Common myeloid progenitor, CD34-positive (primary cell): ENCODE measurements at places on chromosomes 11 and 22.

GRCh38 chr11:34830648-34831047 is 85.5 kb downstream of the APIP start:
- DNase-seq: no peak

GRCh38 chr11:10606536-10607208 is 38.2 kb upstream of the LYVE1 start:
- DNase-seq: peak; percentile 80

DNA sequence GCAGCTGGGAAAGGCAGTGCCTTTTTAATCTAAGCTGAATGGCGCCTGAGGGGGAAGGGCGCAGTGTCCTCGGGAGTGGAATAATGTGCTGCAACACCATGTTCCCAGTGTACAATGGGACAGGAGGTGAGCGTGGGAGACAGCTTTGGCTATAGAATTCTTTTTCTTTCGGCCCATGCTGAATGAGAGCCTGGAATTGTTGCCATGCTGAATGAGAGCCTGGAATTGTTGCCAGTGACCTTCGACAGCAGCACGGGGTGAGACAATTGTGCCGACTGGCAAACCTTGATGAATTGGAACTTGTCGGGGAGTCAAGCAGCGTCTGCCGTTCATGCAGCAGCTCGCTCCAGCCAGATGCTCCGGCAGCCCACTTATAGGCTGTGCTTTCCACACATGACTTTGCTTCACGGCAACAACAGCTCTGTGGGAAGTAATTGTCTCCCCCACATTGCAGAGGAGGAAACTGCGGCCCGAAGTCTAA is 141.4 kb upstream of the E2F8 start:
- DNase-seq: no peak

DNA sequence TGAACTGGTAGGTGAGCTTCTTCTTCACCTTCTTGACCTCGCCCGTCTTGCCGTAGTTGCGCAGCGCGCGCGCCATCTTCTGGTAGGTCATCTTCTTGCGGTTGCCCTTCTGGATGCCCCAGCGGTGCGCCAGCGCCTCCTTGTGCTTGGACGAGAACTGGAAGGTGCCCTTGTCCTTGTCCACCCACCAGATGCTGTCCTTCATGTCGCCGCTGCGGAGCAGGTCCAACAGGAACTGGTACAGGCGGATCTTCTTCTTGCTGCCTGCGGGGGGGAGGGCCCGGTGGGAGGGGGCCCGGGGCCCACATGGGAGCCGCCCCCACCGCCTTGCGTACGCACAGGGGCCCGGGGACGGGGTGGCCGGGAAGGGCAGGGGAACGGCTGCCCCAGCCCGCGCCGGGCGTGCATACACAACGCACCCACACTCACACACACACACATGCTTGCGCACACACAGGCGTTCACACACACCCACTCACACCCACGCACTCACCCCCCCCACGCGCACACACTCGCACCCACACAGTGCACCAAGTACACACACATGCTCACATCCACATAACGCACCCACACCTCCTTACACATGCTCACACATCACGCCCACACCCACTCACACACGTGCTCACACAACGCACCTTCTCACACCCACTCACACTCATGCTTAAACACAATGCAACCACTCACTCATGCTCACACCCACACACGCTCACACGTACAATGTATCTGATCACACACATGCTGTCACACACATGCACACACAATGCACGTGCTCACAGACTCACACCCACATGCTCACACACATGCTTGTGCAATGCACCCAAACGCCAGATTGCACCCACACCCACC is 3.0 kb upstream of the MYBPC3 start:
- DNase-seq: peak; percentile 55

DNA sequence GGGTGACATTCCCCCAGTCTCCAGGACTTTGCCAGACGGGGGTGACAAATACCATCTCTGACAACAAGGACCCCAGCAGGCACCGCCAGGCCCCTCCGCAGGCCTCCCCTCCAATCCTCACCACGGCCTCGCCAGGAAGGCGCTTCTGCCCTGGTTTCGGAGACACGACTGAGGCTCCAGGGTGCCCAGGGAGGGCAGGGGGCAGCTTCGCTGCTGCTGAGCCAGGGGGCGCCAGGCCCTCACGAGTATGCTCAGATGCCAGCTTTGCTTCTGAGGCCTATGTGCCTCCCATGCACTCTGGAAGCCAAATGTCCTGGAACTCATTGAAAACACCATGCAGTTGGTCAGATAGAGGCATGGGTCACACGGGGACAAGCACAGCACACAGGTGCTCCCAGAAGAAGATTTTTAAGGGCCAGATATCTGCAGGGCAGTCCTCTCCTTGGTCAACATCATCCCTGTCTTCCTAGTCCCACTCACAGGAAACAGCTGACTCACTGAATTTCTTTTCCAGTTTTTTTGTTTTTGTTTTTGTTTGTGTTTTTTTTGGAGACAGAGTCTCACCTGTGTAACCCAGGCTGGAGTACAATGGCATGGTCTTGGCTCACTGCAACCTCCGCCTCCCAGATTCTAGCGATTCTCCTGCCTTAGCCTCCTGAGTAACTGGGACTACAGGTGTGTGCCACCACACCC is 19.9 kb downstream of the BID start:
- DNase-seq: peak; percentile 64

DNA sequence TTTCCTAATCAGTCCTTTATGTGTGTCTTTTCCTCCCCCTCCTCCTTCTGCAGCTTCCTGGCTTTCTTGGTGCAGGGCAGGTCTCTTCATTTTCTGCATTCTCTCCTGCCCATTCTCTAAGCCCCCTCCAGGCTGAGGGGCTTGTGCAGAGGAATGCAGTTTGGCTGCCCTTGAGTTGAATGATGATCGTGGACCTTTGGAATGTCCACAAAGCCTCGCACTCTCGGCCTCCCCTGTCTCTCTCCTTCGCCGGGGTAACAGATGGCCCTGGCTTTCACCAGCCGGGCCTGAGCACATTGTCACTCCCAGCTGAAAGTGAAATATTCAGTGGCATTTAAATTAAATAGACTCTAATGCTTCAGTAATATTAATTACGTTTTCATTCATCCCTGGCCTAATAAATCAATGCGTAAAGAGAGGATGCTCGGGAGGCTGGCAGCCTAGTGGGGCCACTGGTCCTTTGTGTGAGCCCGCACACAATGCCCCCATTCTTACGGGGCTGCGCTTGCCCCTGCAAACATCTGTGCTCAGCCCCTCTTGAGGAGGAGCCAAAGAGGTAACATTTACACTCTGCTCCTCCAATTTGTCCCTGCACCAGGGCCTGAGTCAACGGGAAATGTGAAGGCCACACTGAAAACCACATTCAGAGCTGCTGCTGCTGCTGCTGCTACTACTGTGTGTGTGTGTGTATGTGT is 64.9 kb upstream of the PAX6 start:
- no peak for DNase-seq

DNA sequence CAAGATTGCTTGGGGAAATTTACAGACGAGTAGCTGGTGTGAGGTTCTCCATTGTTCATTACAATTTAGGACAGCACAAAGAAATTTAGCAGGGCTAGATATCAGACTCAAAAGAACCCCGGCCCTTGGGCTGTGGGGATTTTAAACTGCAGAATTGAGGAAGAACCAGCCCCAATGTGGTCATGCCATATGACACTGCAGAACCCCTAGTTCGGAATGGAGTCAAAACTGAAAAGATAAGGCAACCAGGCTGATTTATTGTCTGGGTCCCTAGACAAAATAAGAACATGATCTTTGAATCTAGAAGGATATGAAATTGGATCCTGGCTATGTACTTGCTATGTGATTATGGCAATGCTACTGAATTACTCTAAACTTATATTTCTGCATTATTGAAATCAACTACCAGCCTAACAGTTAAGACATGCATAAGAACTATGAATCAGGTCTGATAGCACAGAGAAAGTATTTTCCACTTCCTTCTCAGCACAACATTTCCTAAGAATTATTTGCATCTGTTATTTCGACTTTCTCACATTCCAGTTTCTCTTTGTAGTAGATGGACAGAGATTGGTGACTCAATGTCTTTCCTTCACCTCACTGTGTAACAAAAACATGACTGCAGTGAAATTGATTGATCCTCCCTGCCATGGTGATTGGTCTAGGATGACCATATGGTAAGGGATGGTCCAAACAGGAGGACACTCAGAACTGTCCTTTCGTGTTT is 13.2 kb downstream of the MMP3 start:
- DNase-seq: peak; percentile 55

GRCh38 chr11:102118937-102119336 is 8.7 kb downstream of the YAP1 start:
- no peak for DNase-seq

DNA sequence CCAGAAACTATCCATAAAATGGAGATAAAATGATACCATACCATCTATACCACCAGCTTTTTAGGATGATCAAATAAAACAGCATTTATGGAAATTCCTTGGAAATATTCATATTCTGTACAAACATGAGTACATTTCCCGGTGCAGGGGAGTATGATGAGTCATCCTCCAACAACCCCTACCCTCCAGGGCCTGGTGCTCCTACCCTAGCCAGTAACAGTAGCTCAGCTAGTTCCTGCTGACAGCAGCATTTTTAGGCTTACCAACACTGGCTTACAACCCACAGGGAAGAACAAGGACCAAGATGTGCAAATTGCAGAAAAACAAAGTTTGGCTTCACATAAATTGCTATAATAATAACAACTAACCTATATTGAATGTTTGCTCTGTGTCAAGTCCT is 406.2 kb upstream of the CADM1 start:
- DNase-seq: no peak

- DNase-seq: no peak
Observed at GRCh38 chr11:33941637-33942160, 49.8 kb upstream of the LMO2 start.

- DNase-seq: no peak
Observed at GRCh38 chr11:121354192-121354591, 61.6 kb downstream of the SC5D start.

- no peak for DNase-seq
Observed at GRCh38 chr11:109209572-109209971, 212.4 kb upstream of the C11orf87 start.

DNA sequence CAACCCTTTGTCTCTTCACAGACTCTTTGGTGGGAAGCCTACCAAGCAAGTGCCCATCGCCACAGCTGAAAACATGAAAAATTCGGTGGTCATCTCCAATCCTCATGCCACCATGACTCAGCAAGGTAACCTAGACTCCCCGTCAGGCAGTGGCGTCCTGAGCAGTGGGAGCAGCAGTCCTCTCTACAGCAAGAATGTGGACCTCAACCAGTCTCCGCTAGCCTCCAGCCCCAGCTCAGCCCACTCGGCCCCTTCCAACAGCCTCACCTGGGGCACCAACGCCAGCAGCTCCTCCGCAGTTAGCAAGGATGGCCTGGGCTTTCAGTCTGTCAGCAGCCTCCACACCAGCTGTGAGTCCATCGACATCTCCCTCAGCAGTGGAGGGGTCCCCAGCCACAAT is 111.6 kb downstream of the DBX1 start:
- DNase-seq: no peak

DNA sequence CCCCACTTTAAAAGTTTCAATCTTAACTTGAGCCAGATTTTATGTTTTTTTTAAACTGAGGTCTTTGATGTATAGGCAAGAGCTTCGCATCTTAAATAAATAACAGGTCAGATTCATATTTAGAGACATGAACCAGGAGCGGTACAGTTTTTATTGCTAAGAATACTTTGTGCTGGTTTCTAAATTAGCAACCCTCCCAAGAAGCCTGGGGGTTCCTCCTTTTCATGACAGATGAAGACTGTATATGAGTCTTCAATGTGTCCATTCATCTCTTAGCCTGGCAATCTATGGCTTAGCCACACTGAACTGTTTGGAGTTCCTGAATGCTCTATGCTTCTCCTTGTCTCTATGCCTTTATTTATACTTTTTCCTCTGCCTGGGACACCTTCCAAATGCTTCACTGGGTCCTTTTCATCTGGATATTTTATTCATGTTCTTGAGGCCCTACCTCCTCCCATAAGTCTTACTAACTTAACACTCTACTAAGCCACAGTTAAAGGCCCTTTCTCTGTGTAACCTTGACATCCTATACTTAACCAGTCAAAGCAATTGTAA is 338.6 kb downstream of the INSC start:
- DNase-seq: no peak

DNA sequence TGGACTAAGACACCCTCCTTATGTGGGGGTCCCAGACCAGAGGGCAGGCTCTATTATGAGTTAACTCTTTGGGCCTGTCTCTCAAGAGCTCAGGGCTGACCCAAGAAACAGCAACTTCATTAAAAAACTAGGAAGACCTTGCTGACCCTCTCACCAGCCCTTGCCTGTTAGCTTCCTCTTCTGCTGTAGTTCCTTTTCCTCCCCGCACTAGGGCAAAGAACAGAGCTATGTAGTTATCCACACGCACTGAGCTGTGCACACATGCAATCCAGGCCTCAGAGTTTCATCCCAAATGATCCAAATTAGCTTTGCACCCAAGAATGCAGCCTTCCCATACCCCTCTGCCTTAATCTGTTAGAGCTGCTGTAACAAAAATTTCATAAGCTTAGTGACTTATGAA is 539.6 kb upstream of the CADM1 start:
- no peak for DNase-seq

DNA sequence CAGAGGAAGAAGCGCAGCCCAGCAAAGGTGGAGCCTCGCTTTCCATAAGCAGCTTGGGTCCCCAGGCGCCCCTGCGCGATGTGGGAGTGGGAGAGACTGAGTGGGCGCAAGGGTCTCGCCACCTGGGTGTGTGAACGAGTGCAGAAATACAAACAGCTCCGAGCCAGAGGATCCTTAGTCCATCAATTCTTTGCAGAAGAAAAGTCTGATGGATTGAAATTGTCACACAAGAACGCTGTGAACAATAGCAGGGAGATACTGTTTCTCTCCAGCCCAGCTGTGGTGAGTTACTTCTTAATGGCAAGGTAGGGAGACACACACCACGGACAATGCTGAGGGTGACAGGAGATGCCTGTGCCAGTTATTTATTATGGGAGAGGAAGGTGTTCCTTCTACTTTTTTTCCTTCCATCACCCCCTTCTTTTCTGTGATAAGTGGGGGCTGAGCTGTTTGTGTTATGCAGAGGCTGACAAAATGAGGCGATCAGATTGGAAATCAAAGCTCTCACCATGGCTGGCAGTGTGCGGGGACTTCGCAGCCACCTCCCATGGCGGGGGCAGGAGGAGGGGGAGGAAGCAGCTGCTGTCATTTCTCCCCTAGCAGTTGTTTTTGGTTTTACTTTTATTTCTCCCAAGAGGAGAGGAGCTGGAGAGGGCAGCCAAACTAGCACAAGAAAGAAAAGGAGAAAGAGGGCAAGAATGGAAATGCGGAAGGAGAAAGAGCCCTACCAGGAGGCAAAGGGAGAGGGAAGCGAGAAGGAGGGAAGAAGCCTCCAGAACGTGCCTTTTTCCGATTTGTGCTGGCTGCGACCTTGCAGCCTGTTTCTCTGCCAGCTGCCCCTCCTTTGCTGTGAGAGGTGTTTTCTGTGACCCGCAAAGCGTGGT is 755.8 kb downstream of the NTM start:
- DNase-seq: peak; percentile 55

DNA sequence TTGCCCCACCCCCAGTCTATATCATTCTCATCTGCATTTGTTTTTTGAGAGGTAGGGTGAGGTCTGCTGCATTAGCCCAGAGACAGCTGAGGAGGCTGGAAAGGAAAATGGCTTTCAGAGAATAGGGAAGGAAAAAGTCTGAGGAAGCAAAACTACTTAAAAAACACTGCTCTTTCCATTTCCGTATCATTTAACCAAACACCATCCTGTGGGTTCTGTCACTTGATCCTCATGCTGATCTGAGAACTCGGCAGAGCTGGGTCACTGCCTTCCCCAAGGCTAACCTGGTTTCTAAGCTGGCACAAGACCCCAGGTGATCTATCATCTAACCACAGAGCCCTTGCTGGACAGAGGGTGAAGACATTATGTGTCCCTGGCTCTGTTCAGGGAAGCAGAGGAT is 1.2 kb downstream of the FOLR2 start:
- DNase-seq: no peak
